ENCODE measurements at places on chromosomes 12 and 14.
A peak's percentile ranks its signal among the peaks of the same experiment; 100 is the strongest.

DNA sequence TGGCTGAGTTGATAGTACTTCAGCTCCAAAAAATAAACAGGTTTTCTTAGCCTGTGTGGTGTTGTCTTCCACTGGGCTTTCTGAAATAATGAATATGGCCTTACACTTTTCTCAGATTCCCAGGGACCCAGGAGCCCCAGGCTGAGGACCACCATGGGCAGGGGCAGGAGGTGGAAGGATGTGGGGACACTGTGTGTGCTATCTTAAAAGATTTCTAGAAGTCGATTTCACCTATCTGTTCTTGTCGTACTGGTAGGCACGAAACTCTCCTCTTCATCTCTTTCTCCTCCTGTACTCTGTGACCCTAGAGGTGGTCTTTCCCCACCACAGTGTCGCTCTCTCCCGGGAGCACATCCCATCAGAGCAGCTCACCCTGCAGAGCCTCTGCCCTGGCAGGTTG lies 107.7 kb upstream of the FKBP4 start:
- DNase-seq = no peak

DNA sequence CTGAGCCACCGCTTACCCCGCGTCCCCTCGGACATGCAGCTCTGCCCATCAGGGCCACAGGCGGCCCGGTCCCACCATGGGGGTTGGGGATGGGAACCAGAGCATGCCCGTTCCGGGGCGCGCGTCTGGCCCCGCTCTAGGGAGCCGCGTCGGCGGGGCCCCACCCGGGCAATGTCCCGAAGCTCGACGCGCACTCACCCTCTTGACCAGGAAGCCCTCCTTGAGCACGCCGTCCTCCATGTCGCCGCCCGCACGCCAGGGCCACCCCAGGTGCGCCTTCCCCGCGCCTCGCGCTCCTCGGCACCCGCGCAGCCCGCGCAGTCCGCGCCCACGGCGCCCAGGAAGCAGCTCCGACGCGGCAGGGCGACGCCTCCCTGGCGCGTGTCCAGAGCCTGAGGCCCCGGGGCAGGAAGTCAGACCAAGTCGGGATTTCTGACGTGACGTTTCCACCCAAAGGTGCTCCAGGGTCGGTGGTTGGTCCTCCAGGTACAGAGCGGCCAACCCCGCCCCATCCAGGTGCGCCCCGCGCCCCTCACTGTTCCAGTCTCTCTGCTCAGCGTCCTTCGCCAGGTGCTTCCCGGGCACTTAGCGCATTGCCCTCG lies at the start of gene PLEK2:
PLEK2 (minus strand) TSS at position 346 of the 602 bp plus-strand sequence; CDS start at position 240, 106 bp downstream.
- DNase-seq = peak; percentile 5

DNA sequence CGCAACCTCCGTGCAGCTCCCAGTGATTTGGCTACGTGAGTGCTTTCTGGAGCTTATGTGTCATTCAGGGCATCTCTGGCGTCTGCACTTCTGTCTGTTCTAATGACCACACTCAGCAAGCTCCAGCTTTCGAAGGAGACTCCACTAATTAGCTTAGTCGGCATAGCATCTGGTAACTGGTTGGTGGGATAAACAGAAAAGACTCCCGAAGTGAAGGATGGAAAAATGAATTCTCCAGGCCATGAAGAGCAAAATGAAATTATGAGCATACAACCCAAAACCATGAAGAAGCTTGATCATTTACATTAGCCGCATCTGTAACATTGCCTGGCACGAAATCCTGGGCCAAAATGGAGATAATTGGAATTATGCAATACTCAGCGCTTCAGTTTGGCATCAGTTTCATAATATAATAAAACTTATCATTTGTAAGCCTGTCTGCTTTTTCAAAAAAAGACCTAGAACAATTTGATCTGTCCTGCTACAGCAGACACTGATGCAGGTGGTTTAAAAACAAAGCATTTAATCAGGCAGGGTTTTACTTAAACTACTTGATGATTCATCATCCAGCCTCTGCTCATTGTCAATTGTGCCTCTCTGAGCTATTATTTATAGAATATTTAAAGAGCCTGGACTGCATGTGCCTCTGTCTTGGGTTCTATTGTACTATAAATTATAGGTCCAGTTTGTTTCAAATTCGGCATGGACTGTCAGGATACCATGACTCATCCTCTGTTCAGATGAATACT lies 87.4 kb downstream of the SYT1 start:
- DNase-seq = no peak

DNA sequence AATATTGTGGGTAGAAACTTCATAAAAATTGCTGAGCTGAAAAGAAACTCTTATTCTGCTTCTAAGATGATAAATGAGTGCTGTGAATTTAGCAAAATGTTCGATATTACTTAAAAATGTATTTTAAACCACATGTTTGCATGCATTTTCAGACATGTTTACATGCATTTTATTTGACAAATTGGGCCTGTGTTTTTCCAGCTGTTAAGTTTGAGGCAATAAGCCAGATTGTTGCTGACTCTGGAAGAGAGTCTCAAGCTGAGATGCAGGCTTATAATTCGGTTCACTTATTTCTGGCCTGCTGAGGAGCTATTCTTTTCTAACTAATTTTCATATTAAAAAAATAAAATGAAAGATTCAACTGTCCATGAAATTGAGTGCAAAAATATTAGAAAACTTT lies 110.1 kb downstream of the SYNE2 start:
- no peak for DNase-seq

DNA sequence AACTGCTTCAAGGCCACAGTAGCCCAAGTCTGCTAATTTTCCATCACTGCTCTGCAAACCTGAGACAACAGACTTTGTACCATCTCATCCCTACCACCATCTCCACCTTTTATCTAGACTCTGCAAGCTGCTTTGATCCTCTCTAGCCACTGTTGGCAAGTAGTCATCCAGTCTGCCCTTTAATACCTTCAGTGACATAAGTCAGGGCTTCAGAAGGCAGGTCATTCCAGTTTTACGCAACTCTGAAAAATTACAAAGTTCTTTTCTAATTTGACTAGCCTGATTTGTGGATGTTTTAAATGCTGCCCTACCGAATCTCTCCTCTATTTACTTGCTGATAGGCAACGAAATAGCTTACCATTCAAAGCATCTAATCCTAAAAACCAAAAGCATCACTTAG lies 2.8 kb downstream of the FERMT2 start:
- DNase-seq = no peak

DNA sequence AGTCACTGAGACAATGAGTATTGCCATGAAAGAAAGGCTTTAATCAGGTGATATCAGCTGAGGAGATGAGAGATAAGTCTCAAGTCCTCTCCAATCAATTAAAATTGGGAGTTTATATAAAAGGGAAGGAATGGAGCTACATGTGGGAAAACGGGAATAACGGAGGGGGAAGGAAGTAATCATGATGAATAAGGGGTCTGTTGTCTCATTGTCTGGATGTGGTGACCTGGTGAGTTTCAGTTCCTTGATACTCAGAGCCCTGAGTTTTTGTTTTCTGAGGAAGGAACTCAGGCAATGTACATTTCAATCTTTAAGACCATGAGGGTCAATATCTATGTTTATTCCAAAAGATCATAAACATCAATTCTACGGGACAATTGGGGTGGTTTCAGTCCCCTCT lies 198.8 kb downstream of the KITLG start:
- DNase-seq = no peak

All from stimulated activated CD8-positive, alpha-beta memory T cell treated with anti-CD3 and anti-CD28 coated beads, Interleukin-15, amount 100 ng/mL, for 48 hours (primary cell).